ENCODE measurements at places on chromosomes 6 and 20.

- DNase-seq: no peak
Observed at GRCh38 chr6:107617341-107617932, 127.5 kb downstream of the SOBP start.

DNA sequence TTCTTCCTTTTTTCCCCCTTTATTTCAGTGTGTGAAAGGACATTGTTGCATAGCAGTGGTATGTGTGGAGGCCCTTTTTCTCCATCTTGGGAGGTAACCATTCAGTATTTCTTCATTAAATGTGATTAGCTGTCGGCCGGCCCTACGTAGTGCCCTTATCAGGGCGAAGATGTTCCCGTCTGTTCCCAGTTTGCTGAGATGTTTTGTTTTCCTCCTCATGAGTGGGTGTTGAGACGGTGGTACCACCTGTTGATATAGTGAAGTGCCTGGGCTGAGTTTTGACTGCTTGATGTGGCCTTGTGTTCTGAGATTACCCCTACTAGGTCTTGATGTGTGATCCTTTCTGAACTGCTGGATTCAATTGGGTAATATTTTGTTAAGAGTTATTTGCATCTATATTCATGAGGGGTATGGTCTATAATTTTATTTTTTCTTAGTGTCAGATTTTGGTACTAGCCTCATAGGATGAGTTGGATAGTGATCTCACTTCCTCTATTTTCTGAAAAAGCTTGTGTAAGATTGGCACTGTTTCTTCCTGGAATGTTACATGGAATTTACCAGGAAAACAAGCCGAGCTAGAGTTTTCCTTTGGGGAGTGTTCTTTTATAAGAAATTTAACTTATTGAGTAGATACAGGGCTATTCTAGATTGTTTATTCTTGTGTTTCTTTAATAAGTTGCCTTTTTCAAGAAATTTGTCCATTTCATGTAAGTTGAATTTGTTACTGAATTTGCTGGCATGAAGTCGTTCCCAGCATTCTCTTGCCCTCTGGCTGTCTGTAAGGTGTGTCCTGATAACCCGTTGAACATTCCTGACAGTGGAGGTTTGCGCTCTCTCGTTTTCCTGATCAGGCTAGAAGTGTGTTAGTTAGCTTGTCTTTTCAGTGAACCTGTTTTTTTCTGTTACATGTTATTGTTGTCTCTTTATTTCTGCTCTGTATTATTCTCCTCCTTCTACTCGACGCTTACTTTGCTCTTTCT lies 4.3 kb downstream of the MTG2 start:
- peak; percentile 6 for DNase-seq

- DNase-seq: no peak
Observed at GRCh38 chr6:119501798-119502483, 152.4 kb upstream of the MAN1A1 start.

DNA sequence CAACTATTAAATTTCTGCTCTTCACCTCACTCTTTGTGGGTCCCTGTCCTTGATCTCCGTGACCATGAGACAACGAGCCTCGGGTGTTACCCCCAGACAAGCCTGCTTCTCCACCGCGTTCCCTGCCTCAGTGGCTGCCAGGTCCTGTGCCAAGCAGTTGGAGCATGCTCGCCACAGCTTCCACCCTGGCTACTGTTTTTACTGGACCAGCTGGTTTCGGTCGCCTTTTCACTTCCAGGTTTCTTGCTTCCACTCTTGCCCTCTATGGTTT lies 5.6 kb downstream of the TP53RK start:
- DNase-seq: no peak

- no peak for DNase-seq
Observed at GRCh38 chr6:115592025-115592424, 468.7 kb downstream of the FRK start.

DNA sequence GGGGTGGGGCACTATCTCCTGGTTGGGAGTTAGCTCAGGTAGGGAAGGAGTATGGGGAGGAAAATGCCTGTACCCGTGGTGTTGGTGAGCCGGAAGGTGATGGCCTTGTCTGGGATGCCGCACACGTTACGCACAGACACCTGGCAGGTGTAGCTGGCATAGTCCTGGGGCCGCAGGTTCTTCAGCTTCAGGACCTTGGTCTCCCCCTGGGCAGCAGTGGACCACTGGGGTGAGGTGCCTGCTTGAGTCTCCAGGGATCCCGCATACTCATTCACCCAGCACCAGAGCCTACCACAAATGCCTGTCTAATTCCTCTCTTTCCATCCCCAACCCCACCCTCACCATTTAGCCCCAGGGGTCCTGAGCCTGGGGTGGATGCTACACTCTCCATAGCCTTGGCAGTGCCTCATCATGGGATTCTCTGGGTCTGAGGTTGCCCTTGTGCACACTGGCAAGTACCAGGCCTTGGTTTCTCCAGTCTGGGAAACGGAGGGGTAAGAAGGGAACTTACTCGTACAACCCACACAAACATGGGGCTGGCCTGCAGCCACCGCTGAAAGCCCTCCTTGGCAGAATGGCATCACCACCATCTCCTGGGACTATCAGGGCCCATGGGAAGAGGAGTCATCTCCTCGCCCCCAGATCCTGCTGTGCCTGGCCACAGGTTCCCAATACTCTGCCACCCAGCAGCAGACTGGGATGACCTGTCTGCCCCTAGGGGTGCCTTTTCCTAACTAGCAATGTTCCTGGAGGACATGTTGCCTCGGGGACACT lies 42.8 kb downstream of the MDGA1 start:
- DNase-seq: peak; percentile 7

DNA sequence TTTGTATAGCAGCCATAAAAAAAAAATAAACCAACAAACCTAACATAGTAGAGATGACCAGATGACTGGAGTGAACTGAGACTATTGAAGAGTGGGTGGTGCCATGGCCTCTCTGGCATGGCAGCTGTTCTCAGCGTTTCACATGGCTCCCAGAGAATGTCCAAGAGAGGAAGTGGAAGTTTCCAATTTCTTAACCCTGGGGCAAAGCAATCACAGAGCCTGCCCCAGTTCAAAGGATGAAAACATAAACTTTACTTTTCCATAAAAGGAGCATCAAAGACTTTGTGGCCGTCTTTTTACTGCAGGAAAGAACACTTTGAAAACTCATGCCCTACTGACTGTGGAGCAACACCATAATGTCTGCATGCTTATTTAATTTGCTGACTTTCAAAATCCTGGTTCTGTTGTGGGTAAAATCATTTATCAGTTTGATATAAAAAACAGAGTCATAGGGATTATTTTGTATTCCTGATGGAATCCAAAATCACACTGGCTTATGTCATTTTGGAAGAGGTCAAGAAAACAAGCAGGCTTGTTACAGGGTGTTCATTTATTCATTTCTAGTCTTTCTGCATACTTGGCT lies 165.4 kb downstream of the SLC35B3 start:
- DNase-seq: no peak

DNA sequence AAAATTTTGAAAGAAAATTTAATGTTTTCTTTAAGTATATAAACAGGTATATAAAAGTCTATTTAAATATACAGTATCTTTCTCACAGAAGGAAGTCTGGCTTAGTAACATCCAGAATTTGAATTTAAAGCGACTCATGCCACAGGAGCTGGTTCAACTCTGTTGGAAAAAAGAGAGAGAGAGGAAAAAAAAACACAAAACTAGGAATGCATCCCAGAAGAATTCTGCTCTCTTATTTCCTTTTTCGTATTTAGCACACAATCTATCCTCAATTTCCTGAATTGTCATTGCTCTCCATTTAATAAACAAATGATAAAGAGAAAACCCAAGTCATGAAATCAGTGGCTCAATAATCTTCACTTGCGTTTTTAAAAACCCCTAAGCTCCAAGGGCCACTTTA lies 107.5 kb upstream of the SCAF8 start:
- no peak for DNase-seq

DNA sequence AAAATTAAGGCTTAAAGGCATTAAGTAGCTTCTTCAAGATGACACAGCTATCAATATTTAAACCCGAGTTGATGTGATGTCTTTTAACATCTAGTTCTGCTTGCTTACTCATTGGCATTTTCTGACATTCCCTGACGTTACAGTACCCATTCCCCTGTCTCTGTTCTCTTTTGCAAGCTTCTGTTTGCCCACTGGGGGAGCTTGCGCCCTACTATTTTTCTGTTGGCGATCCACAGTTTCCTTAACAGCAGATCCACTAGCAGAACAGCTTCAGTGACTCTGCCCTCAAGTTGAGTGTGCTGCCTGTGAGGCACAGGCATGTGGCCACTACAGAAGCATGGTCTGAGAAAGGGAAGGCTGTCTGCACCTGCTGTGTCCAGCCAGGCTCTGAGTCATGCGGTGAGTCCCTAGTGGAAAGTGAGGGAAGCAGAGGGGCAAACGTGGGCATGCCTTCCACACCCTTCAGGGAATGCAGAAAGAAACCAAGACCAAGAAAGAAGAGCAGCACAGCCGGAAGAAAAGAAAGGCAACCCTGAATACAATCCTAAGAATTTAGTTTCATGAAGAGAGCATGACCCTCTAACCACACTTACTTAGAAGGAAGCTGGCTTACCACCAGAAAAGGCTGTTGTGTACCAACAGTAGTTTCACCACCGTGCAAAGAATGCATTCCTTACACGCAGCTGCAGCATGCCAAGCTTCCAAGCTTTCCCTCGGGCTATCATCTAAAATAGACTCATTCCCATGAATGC lies 97.7 kb upstream of the VGLL2 start:
- no peak for DNase-seq

GRCh38 chr6:128238225-128238624 lies 282.2 kb downstream of the PTPRK start:
- DNase-seq: no peak

DNA sequence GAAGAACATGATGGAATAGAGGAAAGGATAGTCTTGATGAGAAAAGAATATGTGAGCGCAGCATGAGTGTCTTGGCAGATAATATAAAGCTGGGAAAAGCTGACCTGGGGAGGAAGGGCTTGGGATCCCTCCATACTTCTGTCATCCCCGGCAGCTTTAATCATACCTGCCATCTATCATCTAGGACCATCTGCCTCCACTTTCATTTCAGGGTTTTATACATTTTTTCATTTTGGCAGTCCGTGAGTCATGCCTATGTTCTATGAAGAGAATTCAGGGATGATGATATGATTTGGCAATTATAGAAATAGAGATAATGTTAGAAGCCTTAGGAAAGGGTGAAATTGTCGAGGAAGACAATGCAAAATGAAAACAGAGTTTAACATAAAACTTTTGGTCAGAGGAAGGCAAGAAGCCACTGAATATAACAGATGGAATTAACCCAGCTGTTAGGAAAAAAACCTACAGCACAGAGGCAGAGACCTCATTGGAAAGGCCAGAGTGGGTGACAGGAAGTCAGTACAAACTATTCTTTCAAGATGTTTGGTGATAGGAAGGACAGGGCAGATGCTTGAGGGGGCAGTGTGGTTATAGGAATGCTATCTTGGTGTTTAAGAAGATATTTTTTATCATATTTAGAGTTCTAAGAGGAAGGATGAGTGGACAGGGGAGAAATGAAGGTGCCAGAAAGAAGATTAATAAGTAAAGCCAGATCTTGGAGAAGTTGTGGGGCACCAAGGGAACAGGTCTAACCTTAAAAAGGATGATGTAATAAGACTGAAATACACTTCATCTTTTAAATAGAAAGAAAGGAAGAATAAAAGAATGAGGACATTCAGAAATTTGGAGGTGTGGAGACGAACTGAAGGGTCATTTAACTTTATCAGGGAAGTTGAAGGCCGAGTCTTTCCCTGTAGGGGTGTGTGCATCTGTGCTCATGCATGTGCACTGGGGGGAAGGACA lies 37.8 kb downstream of the MARCKS start:
- DNase-seq: no peak

DNA sequence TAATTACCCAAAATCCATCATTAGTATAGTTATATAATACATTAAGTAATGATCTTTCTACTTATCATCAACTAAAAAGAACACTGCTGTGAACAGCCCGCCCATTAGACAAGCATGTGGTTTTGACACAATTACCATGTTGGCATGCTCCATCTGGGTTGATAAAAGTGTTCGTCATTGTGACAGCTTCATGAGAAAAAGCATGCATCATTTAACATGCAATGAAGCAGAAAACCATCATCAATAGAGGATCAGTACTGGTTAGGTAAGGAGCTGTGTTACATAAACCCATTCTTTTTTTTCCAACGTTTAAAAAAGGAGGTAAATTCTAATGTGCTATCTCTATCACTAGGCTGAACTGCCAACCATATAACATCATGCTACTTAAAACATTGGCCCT lies 101.9 kb downstream of the EPB41L2 start:
- DNase-seq: no peak

DNA sequence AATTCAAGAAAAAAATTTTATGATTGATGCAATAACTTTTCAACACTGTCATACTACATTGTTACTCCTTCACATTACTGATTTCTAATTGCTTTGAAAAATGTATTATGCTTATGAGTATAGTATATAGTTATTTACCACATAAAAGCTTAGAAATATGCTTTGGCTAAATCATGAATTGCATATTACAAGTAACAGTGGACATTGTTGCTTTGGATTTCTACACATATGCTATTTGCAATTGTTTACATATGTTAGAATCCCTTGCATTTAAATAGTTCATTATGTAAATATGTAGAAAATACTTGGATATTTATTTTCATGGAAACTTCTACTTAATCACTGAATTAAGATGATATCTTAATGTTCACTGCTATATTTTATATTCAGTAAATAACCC lies 577.5 kb downstream of the QKI start:
- DNase-seq: no peak

DNA sequence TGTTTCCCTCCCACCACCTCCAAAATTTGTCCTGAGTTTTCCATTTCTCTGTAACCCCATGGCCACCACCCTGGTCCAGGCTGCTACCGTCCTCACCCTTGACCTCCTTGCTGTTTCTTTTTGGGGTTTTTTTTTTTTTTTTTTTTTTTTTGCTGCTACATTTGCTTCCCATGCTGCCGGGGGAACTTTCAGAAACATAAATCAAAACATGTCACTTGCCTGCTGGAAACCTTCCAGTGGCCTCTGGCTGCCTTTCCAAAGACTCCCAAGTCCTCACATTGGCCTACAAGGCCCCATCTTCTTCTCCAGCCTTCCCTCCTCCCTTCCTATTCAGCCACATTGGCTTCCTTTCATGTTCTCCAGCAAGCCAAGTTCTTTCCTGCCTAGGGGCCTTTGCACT lies 50.4 kb upstream of the PTGIS start:
- DNase-seq: no peak

DNA sequence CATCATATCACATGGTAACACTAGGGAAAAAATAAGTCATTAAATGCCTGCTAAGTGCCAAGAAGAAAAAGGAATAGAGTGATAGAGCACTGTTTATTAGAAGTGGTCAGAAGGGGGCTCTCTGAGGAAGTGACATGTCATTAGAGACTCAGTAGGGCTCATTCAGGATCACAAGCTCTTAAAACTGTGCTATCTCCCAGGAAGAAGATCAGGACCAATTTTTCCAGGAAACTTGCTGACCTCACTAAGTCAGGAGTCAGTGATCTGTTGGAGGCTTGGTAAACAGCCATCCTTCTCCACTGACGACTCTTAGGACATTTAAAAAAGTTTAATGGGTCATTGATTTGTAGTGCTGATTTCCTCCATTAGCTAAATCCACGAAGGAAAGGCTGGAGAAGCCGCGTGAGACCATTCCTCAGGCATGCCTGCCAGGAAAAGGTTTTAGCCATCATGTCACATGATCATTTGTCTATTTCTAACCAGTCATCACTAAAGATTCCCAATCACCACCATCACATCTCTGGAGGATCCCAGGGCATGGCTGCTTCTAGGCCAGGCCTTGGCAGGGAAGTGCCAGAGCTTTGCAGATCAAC lies 5.9 kb upstream of the PTPN1 start:
- DNase-seq: no peak
